ENCODE measurements at places on chromosomes 12 and 14. TPM values are rescaled to one million over a fixed set of nuclear protein-coding genes. Genes with fewer than 3 reads are reported as not detected.

AKAP3 gene
- total RNA-seq = 6.6 TPM

GRCh38 chr12:67966560-67966959 is 22.7 kb upstream of the IFNG-AS1 start:
- no peak for DNase-seq

DNA sequence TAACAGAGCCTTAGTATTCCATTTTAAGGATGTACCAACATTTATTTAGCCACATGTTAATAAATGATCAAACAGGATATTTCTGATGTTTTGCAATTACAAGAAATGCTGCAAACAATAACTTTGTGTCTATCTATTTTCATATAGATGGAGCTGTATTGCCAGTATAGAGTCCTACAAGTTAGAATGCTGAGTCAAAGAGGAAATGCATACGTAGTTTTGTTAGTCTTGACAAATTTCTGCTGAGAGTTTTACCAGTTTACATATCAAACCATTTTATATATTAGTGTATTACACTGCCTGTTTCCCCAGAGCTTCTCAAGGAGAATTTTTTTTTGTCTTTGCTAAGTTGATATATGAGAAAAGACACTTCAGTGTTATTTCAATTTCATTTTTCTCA is 541.7 kb downstream of the SLC16A7 start:
- no peak for DNase-seq

IFI27 gene
- under 0.01 TPM for total RNA-seq

- DNase-seq = no peak
Observed at GRCh38 chr14:95699412-95699811, 13.2 kb downstream of the TCL1B start.

DNA sequence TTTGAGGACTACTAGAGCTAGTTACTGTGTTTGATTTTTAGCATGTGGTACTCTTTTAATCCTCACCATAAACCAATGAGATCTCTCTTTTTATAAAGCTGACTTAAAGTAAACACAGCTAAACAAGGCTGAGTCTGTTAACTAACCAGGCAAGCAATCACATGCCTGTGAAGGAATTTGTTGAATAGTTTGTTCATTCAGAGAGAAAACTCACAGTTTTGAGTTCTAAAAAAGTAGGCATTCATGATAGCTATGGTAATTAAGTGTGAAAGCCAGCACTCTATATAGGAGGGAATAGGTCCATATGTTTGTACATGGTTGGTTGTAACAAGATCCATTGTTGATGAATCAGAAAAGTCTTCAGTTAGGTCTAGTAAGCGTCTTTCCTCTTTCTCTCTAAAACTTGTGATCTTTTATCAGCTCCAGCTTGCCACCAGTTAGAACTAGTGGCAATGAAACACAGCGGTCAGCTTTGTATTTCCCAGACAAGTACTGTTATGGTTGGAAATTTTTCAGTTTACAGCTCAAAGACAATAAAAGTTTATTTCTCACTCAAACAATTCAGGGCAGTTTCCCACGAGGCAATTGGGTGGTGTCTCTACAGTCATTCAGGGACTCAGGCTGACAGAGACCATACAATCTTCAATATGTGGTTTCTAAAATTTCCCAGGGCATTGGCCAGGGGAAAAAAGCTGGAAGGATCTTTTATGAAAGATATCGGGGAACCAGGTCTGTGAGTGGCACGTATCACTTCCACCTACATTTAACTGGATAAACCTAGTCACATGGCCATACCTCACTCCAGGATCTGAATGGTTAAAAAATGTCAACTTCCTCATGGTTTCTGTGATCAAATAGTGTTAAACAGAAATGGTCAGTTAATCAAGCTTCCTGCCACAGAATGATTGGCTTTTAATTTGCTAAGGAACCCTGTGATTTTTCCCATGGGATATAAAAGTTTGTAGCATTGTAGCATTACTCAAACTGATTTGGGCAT is 203.1 kb downstream of the KIF21A start:
- no peak for DNase-seq

DNA sequence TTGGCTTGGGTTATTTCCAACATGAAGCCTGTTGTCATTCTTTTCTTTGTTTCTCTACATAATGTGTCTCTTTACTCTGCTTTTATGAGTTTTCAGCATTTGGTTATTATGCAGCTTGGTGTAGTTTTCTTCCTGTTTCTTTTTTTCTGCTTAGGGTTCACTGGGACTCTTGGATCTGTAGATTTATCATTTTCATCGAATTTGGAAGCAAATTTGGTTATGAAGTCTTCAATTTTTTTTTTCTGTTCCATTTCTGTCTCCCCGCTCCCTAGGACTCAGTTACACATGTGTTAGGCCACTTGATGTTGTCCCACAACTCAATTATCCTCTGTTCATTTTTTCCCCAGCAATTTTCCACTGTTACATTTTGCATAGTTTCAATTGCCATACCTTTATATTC is 13.8 kb upstream of the BEGAIN start:
- DNase-seq = no peak

All from kidney epithelial cell (primary cell).